ENCODE measurements at places on chromosomes 7 and 10.

- no peak for DNase-seq
These were observed 251.9 kb upstream of the FOXK1 start for GRCh38 chr7:4430227-4430626.

GRCh38 chr7:37018954-37019353 lies 294.7 kb upstream of the AOAH start:
- DNase-seq, result no peak

- no peak for DNase-seq
These were observed 1.7 kb upstream of the STK32C start for GRCh38 chr10:132309471-132309865.

GRCh38 chr7:128939861-128940410 lies 2.2 kb downstream of the IRF5 start:
- no peak for DNase-seq

DNA sequence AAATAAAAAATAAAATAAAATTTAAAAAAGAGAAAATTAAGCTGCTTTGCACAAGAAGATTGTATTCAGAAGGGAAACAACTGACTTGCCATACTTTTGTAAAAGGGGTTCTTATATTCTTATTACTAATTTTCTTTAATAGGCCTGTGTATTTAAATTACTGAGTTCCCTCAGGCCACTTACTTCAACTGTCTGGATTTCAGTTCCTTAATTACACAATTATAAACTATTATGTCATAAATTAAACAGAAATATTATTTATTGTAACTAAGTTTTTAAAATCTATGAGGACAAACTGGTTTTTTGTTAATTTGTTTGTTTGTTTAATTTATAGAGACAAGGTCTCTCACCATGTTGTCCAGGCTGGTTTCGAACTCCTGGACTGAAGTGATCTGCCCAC lies 22.4 kb upstream of the MICU1 start:
- DNase-seq, result no peak

DNA sequence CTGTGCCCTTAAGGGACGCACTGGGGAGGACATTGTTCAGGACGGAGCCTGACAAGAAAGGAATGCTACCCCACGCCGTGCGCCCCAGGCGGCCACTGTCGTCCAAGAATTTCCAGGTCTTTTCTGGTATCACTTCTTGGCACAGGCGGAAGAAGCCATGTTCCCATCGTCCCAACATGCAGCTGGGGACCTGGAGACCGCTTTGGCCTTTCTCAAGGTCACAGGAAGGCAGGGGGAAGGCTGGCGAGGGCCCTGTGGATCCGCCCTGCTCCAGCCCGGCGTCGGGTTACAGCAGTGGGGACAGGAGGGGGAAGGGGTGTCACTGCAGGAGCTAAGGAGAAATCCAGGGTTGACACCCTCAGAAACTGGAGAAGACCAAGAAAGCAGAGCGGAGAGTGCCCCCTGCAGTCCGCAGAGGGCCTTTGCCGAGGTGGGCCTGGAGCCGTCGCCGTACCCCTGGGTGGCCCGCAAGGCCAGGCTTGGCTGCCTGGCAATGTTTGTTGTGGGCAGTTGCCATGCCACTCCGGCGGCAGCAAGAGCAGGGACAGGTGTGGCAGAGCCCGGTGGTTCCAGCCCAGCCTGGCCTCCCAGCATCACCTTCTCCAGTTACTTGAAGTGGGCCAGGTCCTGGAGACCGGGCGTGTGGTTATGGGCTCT lies 104.1 kb downstream of the LHPP start:
- peak; percentile 48 for DNase-seq

GRCh38 chr7:102469351-102469971 lies 4.7 kb downstream of the LRWD1 start:
- no peak for DNase-seq

- DNase-seq, result no peak
These were observed 20.1 kb upstream of the SMNDC1 start for GRCh38 chr10:110324805-110325280.
